Brain pericyte (primary cell): ENCODE measurements at places on chromosomes 1 and 21.

GRCh38 chr1:222772996-222773379, 36.0 kb downstream of the FAM177B start:
- DNase-seq = no peak

GRCh38 chr1:33516891-33517567, 44.6 kb downstream of the ZSCAN20 start:
- DNase-seq = no peak

DNA sequence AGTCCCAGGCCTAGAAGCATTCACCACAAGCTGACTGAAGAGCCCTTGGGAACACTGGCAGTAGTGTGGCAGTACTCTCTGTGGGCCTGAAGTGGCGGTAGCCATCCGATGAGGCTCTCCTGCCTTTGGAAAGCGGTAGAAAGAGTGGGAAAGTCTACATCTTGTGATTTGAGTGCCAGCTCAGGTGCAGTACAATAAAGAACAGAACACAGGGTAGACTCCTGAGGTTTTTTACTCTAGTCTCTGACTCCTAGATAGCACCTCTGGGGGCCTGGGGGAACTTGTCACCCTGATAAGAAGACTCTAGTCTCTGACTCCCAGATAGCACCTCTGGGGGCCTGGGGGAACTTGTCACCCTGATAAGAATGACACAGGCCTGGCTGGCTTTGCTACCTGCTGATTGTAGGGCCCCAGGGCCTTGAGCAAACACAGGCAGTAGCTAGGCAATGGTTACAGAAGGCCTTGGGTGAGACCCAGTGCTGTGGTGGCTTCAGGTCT, 18.0 kb upstream of the IL20 start:
- DNase-seq = no peak

- no peak for DNase-seq
Measured at GRCh38 chr1:100953960-100954730, 58.3 kb downstream of the SLC30A7 start.

GRCh38 chr1:200992382-200993048, 31.0 kb downstream of the KIF21B start:
- DNase-seq = no peak

GRCh38 chr21:31136891-31137290, 98.6 kb upstream of the KRTAP19-8 start:
- DNase-seq = no peak

- DNase-seq = no peak
Measured at GRCh38 chr1:4585705-4586104, 68.7 kb upstream of the AJAP1 start.

GRCh38 chr1:20597650-20598049, 8.8 kb downstream of the CDA start:
- DNase-seq = no peak

GRCh38 chr1:241138248-241138647, 218.8 kb downstream of the RGS7 start:
- no peak for DNase-seq

DNA sequence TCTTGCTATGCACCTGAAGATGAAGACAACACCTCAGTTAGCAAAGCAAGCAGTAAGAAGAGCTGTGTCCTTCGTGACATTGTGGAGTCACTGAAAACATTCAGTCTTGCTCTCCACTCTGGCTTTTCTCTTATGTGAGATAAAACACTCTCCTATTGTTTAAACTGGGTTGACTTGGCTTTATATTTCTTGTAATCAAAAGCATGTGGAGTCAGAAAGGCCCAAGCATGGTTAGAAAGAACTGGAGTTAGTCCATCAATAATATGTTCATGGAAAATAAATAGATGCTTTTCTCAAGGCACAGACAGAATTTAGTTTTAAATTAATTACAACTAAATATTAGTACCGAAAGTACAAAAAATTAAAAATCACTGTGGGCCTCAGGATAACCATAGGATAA, 61.7 kb downstream of the UBE2U start:
- no peak for DNase-seq

- no peak for DNase-seq
Measured at GRCh38 chr1:58437623-58438022, 108.9 kb downstream of the OMA1 start.

- DNase-seq = no peak
Measured at GRCh38 chr1:112937495-112937894, 18.5 kb downstream of the SLC16A1 start.

GRCh38 chr1:165894591-165894990, 67.2 kb downstream of the UCK2 start:
- peak; percentile 85 for DNase-seq

- DNase-seq = peak; percentile 27
Measured at GRCh38 chr1:94416901-94417727, 1.1 kb upstream of the ABCD3 start.

DNA sequence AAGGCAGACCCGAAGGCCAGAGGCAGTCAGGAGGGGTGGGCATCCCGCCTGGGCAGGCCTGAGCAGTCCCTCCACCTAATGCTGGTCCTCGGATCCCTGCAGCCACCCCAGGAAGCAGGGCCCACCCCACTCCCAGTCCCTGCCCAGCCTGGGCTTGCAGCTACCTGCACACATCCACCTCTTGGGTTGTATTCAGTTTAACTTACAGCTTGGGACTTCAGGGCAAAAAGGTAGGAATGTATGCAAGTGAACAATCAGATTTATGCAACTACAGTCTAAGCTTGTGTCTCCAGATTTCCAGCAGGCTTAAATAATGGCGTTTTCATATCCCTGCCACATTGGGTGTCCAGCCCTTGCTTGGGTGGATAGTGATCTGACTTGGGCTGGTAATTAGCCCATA, 17.4 kb downstream of the LDLRAP1 start:
- no peak for DNase-seq

GRCh38 chr1:110356379-110356778, 17.2 kb downstream of the RBM15 start:
- no peak for DNase-seq

DNA sequence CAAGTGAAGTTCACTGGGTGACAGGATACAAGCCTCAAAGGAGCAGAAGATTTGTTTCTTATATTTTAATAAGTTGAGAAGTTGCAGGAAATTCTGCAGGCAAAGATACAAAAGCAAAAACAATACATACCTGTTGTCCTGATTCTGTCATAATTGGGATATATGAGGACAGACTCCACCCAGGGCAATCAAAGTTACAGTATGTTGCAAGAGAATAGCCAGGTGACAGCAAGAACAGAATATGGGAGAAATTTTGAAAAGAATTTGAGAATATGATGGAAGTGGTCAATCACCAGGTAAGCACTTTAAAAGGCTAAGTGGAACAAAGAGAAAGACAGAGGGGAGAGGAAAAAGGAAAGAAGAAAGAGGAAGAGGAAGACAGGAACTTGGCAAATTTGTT, 607.6 kb upstream of the ADGRL4 start:
- no peak for DNase-seq

GRCh38 chr21:27528697-27529096, 561.8 kb upstream of the ADAMTS5 start:
- DNase-seq = no peak

GRCh38 chr1:232664844-232665777, 35.2 kb upstream of the SIPA1L2 start:
- no peak for DNase-seq

GRCh38 chr1:248823517-248824001, 2.2 kb downstream of the SH3BP5L start:
- no peak for DNase-seq

GRCh38 chr1:157313240-157313807, 175.1 kb upstream of the ETV3 start:
- DNase-seq = no peak

GRCh38 chr1:78640462-78640861, 9.2 kb upstream of the IFI44 start:
- no peak for DNase-seq

GRCh38 chr1:229980009-229980408, 87.0 kb upstream of the GALNT2 start:
- DNase-seq = no peak

GRCh38 chr1:35768350-35769187, 1.2 kb downstream of the CLSPN start:
- no peak for DNase-seq

DNA sequence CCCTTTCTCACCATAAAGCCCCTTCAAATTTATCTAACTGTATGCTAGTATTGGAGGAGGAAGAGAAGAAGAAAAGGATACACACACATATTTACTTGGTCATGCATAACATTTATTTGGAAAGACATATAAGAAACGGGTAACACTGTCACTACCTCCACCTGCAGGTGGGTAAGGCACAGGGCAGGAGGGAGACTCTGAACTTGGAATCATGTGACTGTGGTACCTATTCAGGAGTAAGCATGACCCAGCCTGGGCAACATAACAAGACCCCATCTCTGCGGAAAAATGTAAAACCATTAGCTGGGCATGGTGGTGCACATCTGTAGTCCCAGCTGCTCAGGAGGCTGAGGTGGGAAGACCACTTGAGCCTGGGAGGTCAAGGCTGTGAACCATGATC, 1.4 kb upstream of the PADI6 start:
- no peak for DNase-seq
